ENCODE measurements at places on chromosomes 4 and X.

- no peak for DNase-seq
Measured at GRCh38 chrX:150450519-150451177, 87.5 kb downstream of the MAMLD1 start.

DNA sequence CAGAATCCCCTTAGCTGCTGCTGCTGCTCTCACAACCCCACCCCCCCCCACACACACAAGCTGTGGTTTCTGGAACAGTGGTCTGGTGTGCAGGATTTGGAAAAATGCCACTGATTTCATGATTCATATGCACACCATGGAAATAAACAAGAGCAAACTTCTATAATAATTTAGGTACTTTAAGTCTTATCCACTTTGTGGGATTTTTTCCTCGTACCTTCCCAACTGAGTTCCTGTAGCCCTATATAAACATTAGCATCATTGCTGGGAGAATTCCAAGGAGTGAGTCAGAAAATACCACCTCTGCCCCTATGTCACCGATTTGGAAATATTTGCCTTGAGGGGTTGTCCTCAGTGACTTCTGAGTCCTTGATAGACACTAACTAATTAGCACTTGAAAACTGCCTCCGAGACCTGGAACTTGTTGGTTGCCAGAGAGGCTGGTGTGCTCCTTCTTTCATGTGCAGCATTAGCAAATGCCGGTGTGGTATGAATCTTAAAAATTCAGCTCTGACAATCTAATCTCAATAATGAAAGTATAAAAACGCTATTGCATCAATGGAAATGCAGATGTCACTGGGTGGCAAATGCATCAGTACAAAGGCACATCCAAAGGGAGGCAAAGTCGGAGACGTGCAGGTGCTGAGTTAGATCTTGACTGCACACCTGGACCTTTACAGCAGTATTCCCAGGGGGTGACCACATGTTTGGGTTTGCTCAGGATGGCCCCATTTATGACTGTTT is 61.8 kb downstream of the CPE start:
- DNase-seq: no peak

DNA sequence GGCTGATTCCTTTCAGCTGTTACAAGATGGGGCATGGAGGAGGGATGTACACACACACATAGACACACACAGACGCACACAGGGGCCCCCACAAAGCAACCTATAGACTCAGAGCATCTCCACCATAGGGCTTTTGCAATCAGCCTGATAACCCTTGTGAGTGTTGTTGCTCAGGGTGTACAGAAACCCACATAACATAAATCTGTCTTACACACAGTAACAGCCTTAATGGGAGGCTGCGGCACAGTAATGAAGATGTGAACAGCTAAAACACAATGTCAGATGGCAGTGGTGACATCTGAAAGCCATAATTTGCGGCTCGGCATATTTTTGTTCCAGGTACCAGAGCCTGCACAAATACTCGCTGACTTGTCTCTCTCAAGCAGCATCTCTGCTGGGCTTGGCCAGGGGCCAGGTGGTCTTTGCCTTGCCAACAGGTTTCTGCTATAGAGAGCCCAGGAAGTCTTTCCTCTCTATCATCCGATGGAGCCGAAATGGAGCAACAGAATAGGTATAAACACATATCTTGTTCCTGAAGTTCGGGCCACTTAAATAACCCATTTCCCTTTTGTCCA is 357.2 kb upstream of the GATB start:
- DNase-seq: no peak

DNA sequence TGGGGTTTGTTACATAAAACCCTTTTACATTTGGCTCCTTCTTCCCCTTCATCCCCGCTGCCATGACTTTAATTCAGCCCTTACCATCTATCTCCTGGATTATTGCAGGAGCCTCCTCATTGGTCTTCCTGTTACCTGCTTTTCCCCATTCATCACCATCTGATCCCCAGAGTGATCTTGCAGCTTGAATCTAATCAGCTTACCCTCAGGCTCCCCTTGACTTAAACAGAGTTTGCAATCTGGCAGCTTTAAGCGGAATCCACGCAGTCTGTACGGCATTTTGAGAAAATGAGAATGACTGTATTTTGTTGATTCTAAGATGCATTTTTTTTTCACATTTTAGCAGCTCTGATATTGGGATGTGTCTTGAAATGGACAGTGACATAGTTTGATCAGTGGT is 14.9 kb upstream of the PPEF1 start:
- no peak for DNase-seq

- no peak for DNase-seq
Measured at GRCh38 chr4:142801966-142802365, 44.1 kb downstream of the INPP4B start.

- no peak for DNase-seq
Measured at GRCh38 chr4:1018147-1019020, 7.0 kb downstream of the FGFRL1 start.

DNA sequence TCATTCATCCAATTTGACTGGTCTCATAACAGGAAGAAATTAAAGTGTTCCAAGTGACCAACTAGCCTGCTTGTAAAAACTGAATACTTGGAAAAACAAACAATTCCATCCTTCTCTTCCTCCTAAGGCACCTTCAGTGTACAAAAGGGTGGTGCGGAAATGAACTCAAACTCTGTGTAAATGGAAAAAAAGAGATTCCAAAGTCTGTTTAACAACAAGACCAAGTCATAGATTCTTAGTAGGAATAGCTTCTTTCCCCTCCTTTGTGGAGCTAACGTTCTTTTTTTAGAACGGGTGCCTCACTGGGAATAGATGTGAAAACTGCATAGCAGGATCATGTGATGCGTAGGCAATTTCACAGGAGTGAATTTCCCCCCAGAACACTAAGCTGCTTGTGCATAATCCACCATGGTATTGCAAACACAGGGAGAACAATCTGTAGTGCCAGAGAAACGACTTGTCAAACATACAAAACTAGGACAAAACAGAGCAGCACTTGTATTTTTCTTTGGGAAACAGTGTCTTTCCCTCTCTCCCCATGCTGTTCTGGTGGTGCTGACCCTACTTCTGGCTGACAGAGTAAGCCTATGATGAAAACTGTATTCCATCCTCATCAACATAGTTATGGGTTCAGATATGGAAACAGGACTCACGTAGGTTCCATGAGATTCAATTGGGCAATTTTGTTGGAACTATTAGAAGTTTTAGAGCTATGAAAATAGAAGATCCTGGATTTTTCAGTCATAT is 13.2 kb upstream of the SOD3 start:
- DNase-seq: no peak

DNA sequence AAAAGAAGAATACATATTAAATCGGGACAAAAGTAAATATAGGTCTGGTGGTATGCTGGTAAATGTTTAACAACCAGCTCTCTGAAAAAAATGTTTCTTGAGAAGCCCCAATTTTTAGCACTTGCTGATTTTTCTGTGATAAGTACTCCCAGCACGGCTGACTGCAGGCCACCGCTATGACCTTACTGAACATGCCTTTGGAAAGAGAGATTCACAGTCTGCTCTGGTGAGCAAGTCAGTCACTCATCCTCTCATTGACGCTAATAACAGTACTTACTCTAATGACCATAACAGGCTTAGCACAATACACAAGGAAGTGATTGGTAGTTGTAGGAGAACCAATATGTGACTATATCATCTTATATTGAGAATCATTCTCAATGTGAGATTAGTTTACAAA is 98.9 kb upstream of the BLTP1 start:
- DNase-seq: no peak

GRCh38 chr4:39054497-39054896 is 7.5 kb upstream of the KLHL5 start:
- no peak for DNase-seq

DNA sequence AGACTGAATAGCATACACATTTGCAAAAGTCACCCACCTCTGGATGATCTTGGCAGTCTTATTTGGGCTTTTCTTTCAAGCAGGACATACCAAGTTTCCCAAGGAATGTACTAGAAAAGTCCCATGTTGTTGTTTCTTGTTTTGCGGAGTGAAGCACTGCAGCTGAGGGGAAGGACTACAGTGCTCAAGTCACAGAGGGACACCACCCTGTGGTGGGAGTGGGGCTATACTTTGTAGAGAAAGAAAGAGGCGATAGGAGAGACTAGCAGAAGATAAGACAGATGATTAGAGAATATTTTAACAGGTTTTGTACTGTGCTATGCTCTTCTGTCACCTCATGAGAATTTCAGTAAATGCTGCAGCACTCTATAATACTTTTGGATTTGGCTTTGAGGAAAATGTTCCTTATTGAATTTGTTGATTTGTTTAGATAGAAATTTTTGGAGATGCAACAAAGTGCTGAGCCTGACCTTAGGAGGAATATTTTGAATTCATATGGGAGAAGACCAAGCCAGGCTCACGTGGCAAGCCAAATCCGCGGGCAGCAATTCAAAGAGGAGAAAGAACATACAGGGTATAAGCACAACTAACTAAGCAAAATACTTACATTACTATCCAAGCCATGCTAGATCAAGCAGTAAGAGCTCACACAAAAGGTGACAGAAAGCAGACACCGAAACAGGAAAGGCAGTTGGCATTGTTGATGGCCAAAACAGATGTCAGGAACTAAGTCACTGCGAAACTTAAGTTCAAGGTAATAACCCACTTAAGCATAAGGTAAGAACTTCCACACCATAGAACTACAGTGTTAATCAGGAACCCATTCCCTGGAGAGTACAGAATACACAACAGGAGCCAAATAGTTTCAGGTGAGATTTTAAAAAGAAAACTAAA is 280.3 kb upstream of the INTU start:
- DNase-seq: peak; percentile 14

DNA sequence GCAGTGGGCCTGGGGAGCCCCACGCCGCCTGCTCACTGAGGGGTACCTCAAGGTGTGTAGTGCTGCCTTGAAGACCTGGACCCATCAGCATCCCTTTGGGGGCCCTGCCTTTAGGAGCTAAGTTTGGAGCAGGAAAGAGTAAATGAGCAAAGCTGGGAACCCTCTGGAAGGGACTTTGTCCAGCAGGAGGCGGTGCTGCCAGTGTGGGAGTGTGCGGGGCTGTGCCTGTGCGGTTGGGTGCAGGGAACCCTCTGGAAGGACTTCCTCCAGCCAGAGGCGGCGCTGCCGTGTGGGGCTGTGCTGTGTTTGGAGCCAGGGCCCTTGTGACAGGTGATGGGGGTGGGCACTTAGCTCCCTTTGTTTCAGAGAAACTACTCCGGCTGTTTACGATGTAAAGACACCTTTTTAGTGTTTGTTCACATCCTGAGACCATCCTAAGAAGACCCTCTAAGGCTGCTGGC is 25.8 kb downstream of the RGS12 start:
- DNase-seq: peak; percentile 81

GRCh38 chr4:42119886-42120285 is 32.6 kb downstream of the BEND4 start:
- peak; percentile 18 for DNase-seq

- no peak for DNase-seq
Measured at GRCh38 chr4:90840291-90840690, 713.1 kb downstream of the CCSER1 start.

- peak; percentile 52 for DNase-seq
Measured at GRCh38 chr4:16450031-16450430, 223.8 kb upstream of the TAPT1 start.

DNA sequence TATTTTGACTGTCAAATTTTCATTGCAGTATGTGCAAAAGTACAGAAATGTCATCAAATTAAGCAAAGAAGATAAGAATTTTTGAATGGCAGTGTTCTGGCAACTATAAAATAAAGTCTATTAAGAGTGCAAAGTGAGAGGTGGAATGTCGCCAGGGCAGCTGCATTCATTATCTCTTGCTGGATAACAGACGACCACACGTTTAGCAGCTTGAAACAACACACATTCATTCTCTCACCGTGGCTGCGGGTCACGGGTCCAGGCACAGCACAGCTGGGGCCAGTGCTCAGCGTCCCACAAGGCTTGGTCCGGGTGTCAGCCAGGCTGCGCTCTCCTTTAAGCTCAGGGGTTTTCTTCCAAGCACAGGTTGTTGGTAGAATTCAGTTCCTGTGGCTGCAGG is 113.9 kb downstream of the GPR143 start:
- no peak for DNase-seq

DNA sequence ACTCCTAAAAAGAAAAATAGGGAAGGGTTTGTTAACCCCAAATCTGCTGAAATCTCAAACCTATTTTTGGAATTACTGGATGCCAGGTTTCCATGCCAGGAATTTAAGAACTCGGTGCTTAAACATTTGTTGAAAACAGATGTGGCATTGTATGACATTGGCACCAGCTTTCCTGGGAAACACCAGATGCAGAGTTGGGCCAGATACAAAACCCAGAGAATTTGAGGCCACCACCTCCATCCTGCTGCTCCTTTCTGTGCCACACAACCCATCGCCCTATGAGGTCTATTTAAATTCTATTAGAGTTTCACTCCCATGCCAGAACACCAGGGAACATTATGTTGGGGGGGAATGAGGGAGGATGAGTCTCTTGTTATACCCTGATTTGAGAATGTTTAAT is 71.7 kb downstream of the ARAP2 start:
- DNase-seq: no peak

GRCh38 chr4:10096201-10096977 is 20.2 kb downstream of the WDR1 start:
- DNase-seq: no peak

DNA sequence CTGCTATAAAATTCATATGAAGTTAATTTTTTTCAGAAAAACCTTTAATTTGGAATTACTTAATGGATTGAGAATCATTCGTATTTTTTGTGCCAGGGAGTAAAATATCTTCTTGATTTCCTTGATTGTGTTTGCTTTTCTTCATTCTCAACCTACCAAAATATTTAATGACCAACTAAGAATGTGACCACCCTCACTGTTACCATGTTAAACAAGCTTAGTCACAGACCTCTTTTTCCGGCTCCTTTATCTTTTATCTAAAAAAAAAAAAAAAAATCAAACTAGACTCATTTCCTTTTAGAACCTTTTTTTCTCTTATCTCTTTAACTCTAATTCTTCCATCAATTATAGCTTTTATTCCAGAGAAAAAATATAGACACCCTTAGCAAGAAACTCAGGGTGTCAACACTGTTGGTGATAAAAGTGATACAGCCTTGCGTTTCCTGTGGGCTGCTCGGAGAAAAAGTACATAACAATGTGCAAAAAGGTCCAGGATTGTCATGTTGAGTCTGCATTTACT is 20.6 kb upstream of the HPGDS start:
- DNase-seq: no peak

DNA sequence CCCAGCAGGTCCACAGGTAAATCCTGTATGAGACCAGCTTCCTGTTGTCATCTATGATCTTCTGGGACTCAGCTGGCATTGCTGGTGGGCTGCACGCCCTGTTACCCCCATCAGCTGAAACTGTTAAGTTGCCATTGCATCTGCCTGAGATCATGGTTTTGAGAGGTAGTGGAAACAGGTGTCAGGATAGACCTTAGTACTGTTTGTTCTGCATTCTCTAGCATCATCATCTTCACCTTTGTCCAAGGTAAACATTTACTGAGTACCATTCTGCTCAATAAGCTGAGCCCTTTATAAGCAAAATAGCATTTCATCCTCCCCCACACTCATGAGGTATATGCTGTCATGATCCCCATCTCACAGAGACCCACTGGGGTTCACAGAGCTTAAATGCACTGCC is 42.9 kb upstream of the PROM1 start:
- DNase-seq: no peak

Data from iPS-NIHi11 (cell line).